ENCODE measurements at places on chromosomes 1 and 21. TPM values are rescaled to one million over a fixed set of nuclear protein-coding genes. Genes with fewer than 3 reads are reported as not detected.

PADI2 gene
- 3.2 TPM for total RNA-seq

SPRR2F gene
- not detected for total RNA-seq

HEATR1 gene
- 27.6 TPM for total RNA-seq

FCER1G gene
- total RNA-seq = not detected

DNA sequence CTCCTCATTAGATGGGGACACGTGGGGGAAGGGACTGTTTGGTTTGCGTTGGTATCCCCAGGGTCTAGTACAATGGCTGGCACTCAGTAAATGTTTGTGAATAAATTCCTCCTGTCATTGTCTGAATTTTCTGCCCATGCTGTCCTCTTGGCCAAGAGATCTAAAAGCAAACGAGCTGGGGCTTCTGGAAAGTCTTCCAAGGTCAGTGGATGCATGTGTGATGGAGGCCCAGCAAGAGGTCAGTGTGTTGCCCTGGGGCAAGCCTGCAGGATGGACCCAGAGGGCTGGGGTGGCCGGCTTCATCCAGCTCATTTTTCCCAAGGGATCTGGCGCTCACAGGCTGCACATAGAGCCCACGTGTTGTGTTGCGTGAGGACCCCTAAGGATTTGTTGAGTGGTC lies 30.0 kb upstream of the JUN start:
- no peak for DNase-seq

- no peak for DNase-seq
Observed at GRCh38 chr1:100642826-100643225, 76.7 kb upstream of the VCAM1 start.
